ENCODE measurements at places on chromosomes 2 and 18. TPM values are rescaled to one million over a fixed set of nuclear protein-coding genes. Genes with fewer than 3 reads are reported as not detected.

Gene CRYGD
- total RNA-seq: not detected

Gene HMSD
- not detected for total RNA-seq

Gene KRTCAP3
- not detected for total RNA-seq

Gene ASPRV1
- total RNA-seq: 0.09 TPM

Gene CPO
- total RNA-seq: not detected

Gene GAL3ST2
- not detected for total RNA-seq

Gene B3GNT7
- 0.09 TPM for total RNA-seq

Gene NDC80
- 9.8 TPM for total RNA-seq

Gene ASXL3
- total RNA-seq: not detected

Gene SP140
- not detected for total RNA-seq

Gene SCTR
- not detected for total RNA-seq

Gene EGR4
- not detected for total RNA-seq

Gene KRCC1
- 15.4 TPM for total RNA-seq

Gene ZAP70
- total RNA-seq: not detected

Gene NCKAP5
- 0.27 TPM for total RNA-seq

Gene PLEKHH2
- 0.28 TPM for total RNA-seq

Data from endothelial cell of coronary artery (primary cell).